ENCODE measurements at places on chromosomes 5 and 9.
A peak's percentile ranks its signal among the peaks of the same experiment; 100 is the strongest.

- DNase-seq = no peak
Observed at GRCh38 chr5:25345240-25345771, 700.5 kb upstream of the CDH10 start.

DNA sequence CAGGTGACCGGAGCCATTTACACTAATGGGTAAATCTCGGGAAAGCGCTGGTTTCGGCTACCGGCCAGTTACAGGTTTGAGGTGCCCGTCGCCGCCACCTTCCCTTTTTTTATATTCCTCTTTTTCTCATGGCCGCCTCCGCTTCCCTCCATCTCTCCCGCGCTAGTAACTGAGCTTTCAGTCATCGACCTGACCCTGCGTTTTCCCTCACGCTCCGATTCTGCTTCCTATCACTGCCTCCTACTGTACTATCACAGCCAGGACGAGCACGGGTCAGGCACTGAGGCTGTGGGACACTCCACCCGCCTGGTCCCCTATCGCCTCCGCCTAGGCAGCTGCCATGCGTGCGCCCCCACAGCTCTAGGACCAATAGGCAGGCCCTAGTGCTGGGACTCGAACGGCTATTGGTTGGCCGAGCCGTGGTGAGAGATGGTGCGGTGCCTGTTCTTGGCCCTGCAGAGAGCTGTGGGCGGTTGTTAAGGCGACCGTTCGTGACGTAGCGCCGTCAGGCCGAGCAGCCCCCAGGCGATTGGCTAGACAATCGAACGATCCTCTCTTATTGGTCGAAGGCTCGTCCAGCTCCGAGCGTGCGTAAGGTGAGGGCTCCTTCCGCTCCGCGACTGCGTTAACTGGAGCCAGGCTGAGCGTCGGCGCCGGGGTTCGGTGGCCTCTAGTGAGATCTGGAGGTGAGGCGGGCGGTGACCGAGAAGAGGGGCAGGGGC is at the start of gene HMGCR:
Gene HMGCR (plus strand): TSS at position 606 of the 722 bp plus-strand sequence. CDS start 5,386 bp downstream, outside the sequence.
- peak; percentile 92 for DNase-seq

- DNase-seq = no peak
Observed at GRCh38 chr9:69090946-69091345, 55.4 kb downstream of the FXN start.

DNA sequence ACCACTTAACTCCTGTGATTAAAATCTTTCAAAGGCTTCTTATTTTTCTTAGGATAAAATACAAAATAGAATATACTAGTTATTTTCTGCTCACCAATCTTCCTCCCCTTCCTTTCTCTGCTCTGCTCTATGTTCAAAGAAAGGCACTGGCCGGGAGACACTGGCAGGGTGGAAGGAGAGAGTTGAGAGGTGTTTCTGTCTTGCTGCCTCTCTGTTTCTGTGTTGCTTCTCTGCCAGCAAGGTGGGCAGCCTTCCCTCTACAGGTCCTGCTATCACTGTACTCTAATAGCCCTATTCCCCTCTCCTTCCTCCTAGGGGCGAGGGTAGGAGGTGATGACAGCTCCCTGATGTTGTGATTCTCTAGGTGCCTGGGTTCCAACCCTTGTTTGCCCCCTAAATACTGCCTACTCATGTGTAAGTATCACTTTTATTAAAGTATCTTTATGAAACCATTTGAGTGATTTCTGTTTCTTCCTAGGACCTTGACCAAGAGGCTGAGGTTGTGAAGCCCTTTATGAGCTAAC is 515.1 kb downstream of the TLE4 start:
- DNase-seq = no peak

DNA sequence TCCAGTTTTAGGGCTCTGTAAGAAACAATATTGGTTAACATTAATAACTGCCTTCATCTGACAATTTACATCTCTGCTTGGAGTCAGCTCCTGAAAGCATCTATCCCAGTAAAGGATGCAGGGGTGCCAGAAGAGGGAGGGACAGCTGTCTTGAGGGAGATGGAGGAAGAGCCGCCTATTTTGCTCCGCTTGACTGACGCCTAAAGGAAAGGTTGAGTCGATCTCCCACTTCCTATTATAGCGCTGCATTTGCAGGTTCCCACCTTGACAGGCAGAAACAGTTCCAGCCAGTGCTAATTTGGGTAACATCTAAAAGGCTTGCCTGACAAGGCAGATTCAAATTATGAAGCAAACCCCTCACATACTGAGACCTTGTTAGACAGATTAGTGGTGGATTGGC is 374.6 kb downstream of the SPATA31D1 start:
- DNase-seq = peak; percentile 60

GRCh38 chr5:80143491-80143890 is 108.3 kb downstream of the THBS4 start:
- DNase-seq = no peak

- DNase-seq = no peak
Observed at GRCh38 chr9:37229882-37230482, 109.6 kb downstream of the ZCCHC7 start.

DNA sequence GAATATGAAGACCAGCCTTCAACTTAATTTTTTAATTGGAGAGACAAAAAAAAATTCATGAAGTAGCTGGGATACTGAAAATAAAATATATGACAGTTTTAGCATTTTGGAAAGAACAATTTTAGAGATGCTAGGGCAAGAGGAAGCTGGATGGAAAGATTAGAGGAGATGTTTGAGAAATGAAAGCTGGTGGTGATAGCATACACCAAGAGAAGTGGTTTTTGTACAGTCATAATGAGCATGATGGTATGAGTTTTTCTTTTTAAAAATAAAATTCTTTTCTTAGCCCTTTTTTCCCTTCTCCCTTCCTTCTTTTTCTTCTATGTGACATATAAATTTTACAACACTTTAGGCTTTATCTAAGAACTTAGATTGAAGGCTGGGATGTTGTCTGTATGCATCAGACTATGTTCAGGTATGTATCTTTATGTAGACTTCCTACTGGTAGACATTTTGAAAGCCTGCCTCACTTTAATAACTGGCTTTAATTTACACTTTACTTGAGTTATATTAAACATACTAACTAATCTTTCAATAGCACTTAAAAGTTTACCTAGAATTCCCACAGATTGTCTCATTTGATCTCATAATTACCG is 522.5 kb downstream of the TLE4 start:
- DNase-seq = no peak

GRCh38 chr9:129639034-129639630 is 2.8 kb downstream of the ASB6 start:
- DNase-seq = no peak

- DNase-seq = no peak
Observed at GRCh38 chr9:35718721-35719511, 13.1 kb downstream of the TLN1 start.

GRCh38 chr5:137199966-137200365 is 299.2 kb downstream of the SPOCK1 start:
- no peak for DNase-seq

DNA sequence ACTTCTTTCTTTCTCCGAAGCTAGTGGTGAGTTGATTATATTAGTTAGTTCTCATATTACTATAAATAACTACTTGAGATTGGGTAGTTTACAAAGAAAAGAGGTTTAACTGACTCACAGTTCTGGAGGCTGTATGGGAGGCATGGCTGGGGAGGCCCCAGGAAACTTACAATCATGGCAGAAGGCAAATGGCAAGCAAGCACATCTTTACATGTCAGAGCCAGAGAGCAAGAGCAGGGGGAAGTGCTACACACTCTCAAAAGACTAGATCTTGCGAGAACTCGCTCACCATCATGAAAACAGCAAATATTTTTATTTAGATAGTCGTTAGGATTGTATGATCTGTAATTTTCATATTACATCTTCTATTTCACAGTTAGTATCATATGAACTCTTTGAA is 711.2 kb downstream of the PTPRD start:
- no peak for DNase-seq

DNA sequence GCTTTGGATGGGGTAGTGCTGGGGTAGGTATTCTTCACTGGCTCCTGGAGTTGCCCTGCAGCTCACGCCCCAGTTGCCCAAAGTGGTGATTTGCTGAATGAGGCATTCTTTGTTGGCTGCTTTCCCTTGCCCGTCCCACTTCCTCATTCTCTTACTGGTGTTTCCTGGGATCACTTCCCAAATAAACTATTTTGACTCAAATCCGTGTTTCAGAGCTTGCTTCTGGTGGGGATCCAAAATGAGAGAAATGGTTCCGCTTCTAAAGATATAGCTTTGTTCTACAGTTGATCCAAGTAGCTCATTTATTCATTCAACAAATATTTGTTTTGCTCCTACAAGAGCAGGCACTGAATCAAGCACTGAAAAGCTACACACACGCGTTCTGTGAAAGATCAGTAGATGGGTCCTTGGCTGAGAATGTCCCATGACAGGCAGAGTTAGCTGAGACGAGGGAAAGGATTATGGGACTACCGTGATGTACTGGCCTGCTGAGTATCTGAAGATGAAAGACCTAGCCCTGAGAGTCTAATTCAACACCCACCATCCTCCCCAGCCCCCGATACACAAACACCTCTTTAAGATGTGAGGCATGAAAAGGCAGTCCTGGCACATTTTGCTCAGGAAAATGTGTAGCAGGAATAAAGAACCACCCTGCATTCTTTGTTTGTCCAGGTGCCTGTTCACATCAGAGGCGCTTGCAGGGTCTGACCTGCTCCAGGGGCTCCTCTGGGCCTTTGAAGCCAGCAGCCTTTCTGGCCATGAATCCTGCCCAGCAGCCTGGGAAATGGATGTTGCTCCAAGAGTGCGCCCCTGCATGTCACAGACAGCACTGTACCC is 143.1 kb upstream of the RANBP3L start:
- DNase-seq = no peak

- no peak for DNase-seq
Observed at GRCh38 chr5:58404734-58405133, 55.2 kb downstream of the PLK2 start.

GRCh38 chr9:129504404-129504803 is 116.5 kb downstream of the C9orf50 start:
- no peak for DNase-seq

DNA sequence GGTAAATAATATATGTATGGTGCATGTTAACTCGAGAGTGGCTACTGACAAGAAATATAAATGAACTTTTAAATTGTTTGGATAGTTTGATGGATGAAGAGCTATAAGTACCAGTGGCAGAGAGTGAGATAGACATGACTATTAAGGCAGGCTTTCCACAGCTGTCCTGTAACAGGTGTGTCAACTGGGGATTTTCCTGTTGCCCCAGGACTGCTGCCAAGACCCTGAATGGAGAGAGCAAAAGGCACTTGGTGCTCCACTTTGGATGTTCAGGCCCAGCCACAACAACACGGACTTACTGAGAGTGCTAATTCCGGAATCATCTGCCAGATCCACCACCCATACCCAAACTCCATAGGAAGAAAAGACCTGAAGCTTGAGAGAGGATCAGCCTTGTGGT is 215.1 kb downstream of the SEC61B start:
- DNase-seq = no peak

DNA sequence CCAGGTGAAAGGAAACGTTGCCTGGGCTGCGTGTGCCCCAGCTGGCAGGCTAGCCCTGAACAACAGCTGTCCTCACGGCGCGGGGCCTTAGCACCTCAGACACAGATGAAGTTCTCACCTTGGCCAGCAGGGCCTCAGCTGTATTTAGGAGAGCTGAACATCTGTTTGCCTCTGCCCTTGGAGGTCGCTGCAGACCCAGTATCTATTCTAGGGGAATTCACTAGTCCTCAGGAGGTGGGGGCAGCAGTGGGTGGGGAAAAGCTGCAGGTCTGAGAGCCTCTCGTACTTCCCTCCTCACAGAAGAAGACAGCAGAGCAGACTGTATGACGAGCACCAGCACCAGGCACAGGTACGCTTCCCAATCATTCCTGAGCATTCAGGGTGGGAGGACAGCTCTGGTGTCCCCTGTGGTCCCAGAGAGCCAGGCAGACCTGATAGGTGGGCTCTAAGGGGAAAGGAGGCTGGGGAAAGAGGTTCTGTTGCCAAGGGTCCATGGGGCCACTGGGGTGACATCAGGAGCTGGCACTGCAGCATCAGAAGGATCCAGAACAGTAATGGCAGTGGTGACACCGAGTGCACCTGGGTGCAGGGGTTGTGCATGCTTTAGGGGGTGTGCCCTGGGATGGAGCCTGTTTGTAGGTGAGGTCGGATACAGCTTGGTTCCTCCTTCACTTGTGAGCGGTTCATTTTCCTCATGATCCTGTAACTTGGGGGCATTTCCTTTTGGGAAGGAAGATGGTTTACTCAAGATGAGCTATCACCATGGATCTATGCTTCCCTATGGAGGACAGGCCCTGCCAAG is 13.8 kb downstream of the CD74 start:
- no peak for DNase-seq

DNA sequence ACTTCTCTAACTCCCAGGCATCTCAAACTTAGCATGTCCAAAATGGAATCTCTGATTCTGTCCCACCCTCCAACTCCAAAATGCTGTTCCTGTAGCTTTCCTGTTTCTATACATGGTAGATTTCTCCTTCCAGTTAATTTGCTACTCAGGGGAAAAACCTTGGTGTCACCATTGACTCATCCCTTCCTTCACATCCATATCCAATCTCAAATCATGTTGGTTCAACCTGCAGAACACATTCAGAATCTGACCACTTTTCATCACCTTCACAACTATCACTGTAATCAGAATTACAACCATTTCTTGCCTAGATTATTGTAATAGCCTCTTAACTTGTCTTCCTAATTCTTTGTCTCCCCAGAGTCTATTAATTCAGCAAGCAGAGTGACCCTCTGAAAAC is 10.8 kb downstream of the RIOK2 start:
- DNase-seq = no peak
